ENCODE measurements at places on chromosomes 6 and 20. TPM values are rescaled to one million over a fixed set of nuclear protein-coding genes. Genes with fewer than 3 reads are reported as not detected.
A peak's percentile ranks its signal among the peaks of the same experiment; 100 is the strongest.

The ITPA gene
- 103 TPM for total RNA-seq

The CGA gene
- total RNA-seq = not detected

The SNAI1 gene
- total RNA-seq = 2.3 TPM

The PET117 gene
- 18.5 TPM for total RNA-seq

DNA sequence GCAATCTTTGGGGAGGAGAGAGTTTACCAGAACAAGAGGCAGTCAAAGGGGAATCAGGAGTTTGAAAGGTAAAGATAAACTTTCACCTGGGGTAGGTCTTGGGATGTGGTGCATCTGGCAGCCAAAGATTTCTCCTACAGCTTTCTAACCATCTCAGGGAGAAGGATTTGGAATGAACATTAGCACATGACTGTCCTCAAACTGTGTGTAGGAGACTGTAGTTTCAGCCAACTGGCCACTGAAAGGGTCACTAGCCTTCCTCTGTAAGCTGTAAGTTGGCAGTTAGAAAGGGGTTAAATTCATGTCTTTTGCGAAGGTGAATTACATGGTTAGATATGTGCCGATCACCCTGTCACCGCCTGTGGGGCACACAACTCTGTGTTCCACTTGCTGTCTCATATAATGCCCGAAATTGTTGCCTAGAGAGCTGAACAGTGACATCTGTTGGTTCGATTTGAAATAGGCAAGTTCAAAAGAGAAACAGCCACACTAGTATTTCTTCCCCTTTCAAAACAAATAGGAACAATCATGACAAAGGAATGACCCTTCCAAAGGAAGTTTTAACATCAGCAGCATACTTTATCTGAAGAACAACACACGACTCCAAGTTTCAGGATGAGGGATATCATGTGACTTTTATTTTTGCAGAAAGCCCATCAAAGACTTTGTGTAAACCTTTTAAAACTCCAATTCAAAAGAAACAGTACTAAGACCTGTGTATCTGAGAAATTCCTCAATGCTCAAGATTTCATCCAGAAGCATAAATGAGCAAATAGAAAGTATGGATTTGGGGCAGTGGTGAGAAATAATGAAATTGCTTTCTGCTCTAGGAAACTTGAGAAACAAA, 1.1 kb upstream of the OPN5 start:
- peak; percentile 79 for DNase-seq

- no peak for DNase-seq
These were observed 11.3 kb downstream of the MBOAT1 start for GRCh38 chr6:20200761-20201630.

DNA sequence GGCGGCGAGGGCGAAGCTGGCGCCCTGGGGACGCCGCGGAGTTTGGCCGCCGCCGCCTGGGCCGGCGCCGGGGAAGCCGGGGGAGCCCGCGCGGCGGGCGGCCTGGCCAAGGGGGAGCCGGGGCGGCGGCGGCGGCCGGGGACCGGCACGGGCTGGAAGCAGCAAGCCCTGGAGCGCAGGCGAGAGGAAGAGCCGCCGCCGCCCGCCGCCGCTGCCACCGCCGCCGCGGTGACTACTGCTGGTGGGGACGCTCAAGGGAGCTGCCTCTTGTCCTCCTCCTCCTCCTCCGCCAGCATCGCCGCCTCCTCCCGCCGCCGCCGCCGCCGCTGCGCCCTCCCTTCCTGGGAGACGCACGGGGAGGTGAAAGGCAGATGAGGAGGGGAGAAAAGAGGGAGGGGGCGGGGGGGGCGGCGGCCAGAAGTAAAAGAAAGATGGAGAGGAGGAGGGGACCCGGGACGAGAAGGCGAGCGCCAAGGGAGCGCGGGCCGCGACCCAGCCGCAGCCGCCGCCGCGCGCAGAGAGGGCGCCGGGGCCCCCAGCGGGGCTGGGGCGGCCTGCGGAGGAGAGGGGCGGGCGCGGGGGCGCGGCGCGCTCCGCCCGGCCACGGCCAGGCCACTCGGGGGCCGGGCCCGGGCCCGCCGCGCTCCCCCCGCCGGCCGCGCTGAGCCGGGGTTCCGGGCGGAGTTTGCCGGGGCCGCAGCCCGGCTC, 846 bp downstream of the PDE10A start:
- DNase-seq = no peak

GRCh38 chr20:22465622-22466446, 118.5 kb downstream of the FOXA2 start:
- DNase-seq = no peak

DNA sequence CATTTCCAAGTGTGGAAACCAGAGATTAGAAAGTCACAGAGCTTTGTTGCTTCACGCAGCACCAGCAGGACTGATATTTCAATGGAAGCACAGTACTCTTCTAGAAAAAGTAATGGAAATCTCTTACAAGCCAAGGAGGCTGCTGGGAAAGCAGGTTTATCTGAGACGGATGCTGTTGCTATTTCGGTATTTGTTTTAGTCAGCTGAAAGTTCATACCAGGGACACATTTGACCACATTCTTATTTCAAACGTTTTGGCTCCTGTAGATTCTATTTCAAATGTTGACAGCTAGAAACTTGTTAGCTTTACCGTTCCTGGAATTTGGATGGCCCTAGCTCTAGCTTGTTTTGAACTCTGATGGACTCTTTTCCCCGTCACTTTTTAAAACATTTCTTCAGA, 3.7 kb upstream of the TMEM242 start:
- no peak for DNase-seq

Data from activated CD4-positive, alpha-beta T cell treated with anti-CD3 and anti-CD28 coated beads, Interleukin-2, amount 10 ng/mL, durations not matched to agents 24 days and 14 days (primary cell).